ENCODE measurements at places on chromosomes 16 and 17. TPM values are rescaled to one million over a fixed set of nuclear protein-coding genes. Genes with fewer than 3 reads are reported as not detected.

- no peak for DNase-seq
These were observed 5.8 kb upstream of the RSL1D1 start for GRCh38 chr16:11857161-11857560.

DNA sequence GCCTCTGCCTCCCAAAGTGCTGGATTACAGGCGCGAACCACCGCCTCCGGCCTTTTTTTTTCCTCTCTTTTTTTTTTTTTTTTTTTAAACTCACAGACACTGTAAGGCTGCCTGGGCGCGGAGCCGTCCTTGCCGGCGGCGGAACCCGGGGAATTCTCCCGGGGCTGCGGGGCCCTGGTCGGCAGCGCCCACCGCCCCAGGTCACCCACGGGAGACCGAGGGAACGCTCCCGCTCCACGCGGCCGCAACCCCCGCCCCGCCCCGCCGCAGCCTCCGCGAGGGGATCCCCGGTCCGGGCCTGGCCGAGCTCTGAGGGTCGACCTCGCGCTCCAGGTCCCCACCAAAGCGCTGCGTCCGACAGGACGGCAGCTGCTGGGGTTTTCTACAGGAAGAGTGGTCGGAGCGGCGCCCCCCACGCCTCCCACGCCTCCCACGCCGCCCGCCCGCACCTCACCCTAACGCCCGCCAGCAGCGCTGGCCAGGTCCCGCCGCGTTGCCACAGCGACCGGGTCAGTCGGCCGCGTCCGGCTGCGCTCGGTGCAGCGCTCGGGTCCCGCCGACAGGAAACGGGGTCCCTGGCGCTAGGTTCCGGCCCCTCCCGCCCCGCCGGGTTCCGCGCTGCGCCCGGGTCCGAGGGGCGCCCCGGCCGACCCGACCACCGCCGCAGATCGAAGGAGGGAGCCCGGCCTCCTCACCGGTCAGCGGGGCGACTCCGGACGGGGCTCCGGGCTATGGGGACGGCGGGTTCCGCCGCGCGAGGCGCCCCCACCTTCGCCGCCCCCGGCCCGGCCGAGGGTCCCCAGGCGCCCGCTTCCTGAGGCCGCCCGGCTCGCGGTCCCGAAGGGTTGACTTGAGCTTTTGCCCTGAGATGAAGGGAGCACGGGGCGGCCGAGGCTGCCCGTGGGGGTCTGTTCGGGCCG lies at the start of gene CCDC57:
Gene CCDC57 (minus strand): TSS at position 512 of the 920 bp plus-strand sequence. CDS start 10,898 bp downstream, outside the sequence.
- DNase-seq: no peak

DNA sequence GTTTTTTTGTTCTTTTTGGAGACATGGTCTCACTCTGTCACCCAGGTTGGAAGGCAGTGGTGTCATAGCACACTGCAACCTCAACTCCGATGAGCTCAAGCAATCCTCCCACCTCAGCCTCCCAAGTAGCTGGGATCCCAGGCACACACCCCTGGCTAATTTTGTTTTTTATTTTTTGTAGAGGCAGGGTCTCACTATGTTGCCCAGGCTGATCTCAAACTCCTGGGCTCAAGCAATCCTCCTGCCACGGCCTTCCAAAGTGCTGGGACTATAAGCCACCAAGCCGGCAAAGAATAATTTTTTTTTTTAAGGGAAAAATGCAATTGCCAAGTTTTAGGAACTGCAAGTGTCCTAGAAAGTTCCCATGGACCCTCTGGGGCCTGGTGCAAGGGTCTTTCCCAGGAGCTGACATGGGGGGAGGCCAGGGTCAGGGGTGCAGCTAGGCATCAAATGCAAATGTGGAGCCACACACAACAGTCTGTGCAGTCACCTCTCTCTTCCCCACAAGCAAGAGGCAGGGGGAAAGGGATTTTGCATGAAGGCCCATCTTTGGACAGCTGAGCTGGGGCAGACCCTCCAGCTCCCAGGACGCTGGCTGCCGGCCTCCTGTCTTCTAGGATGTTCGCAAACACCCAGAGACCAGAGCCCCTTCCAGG lies 20.1 kb upstream of the BCAR1 start:
- DNase-seq: no peak

GRCh38 chr16:8989099-8989878 lies 25.6 kb upstream of the USP7 start:
- DNase-seq: no peak

GRCh38 chr16:57994778-57995177 lies 5.7 kb downstream of the ZNF319 start:
- no peak for DNase-seq

DNA sequence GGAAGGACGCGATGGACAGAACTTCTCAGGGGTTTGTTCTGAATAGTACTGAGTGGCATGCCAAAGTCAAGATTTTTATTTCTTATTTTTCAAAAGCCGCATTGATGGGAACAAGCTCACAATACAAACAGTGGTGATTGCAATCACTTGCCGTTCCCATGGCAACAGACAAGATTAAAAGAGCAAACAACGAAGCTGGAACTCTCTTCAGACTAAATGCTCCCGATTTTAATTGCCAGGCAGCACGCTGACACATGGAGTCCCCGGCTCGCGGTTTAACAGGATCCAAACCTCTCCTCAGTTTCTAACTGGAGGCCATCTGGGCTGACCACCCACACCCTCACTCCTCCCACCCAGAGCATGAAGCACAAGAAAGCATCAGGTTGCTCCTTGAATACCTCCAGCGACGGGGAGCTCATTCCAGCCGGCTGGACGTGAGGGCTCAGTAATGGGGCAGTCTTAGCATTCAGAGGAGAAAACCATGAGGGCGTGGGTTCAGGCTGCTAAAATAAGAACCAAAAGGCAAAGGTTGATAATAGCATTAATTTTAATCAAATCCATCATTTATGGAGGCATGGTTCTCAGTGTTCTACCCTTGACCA lies 41.5 kb downstream of the AIPL1 start:
- DNase-seq: no peak

DNA sequence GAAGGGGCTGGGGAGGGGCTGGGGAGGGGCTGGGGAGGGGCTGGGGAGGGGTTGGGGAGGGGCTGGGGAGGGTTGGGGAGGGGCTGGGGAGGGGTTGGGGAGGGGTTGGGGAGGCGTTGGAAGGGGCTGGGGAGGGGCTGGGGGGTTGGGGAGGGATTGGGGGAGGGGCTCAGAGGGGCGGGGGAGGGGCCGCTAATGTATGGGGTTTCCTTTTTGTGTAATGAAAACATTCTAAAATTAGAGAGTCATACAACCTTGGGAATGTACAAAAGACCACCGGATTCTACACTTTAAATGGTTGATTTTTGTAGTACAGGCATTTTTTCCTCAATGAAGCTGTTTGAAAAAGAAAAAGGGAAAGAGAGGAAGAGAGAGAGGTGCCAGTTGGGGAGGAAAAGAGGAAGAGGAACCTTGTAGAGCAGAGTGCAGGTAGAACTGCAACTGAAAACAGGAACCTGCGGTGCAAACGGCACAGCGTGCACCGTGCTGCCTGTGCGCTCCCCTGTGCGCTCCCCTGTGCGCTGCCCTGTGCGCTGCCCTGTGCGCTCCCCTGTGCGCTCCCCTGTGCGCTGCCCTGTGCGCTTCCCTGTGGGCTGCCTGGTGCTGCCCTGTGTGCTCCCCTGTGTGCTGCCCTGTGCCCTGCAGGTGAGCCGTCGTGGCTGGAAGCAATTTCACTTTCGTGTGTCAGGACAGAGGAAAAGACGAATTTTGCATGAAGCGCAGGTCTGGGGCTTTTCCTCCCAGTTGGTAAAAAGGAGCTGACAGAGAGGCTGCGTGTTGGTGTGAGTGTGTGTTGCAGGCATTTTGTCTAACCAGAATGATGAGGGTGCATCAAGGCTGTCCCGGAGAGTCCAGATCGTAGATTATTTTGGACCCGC lies 40.8 kb downstream of the METRNL start:
- DNase-seq: no peak

- no peak for DNase-seq
These were observed 102.2 kb downstream of the CDK5R1 start for GRCh38 chr17:32588982-32589381.

GRCh38 chr17:73419881-73420280 lies 108.1 kb upstream of the CDC42EP4 start:
- DNase-seq: no peak

DNA sequence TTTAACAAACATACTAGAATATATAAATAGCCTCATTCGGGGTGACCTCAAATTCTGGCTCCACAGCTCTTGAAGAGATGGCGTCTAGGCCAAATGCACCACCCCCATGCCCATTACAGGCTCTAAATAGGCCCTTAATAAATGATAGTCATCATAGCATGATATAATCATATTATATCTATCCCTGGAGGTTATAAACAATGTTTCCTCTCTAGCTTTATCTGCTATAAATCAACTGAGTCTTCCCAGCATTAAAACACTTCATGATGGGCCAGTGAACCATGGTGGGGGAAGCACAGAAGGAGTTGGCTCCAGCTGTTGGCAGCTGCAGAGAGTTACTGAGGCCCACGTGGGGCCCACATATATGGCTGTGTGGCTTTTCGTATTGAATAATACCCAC lies 214.9 kb upstream of the MPHOSPH6 start:
- DNase-seq: no peak

The GNG13 gene
- not detected for polyA plus RNA-seq

The MYCBPAP gene
- polyA plus RNA-seq: 1.6 TPM

The NPIPB8 gene
- 0.49 TPM for polyA plus RNA-seq

The SMIM22 gene
- 4.3 TPM for polyA plus RNA-seq
